CD4-positive, alpha-beta T cell treated with Interleukin-17A for 1 hour (primary cell): ENCODE measurements at places on chromosomes 7 and 10.

GRCh38 chr10:89421018-89421476, 6.7 kb downstream of the IFIT5 start:
- DNase-seq = no peak

DNA sequence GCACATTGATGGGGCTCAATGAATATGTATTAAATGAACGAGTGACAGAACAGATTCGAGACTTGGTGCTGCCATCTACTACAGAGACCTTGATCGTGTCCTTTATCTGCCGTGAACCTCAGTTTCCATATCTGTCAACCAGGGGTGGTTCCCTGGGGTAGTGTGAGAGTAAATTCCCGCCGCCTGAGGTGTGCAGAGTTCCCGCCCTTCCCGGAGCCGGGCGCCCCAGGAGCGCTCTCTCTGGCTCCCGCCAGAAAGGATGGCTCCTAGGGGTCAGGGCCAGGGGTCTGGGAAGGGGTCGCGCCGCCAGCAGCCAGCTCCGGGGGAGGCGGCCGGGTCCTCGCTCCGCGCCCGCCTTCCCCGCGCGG, 333 bp upstream of the PLCE1 start:
- no peak for DNase-seq

GRCh38 chr10:26807532-26807931, 53.2 kb downstream of the ABI1 start:
- no peak for DNase-seq

DNA sequence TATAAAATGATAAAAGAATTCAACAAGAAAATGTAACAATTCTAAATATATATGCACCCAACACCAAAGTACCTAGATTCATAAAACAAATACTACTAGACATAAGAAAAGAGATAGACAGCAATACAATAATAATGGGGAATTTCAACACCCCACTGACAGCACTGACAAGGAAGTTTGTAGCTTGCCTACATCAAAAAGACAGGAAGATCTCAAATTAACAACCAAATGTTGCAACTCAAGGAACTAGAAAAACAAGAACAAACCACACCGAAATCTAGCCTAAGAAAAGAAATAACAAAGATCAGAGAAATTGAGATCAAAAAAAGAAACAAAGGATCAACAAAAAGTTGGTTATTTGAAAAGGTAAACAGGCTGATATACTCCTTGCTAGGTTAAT, 36.5 kb upstream of the TNKS2 start:
- DNase-seq = no peak

GRCh38 chr10:101182936-101183335, 46.3 kb downstream of the LBX1 start:
- DNase-seq = no peak

- DNase-seq = peak; percentile 25
These were observed 104.1 kb downstream of the ZNF467 start for GRCh38 chr7:149669121-149669818.

DNA sequence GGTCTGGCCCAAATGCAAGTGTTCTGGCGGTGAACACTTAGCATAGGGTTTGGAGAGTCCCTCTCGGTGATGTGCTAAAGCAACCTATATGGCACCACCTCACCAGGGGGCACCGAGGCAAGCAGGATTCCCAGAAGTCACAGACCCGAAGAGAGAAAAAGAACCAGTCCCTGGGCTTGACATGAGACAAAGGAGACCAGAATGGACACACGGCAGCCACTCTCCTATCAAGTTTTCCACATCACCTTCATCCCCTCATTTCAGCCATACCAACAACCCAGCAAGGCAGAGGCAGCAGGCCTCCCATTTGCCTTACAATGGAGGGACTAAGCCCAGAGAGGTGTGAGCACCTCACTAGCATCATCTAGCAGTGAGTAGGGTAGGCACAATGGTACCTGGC, 19.7 kb downstream of the GPRIN2 start:
- DNase-seq = no peak

GRCh38 chr7:89023877-89024276, 228.3 kb upstream of the TEX47 start:
- no peak for DNase-seq

DNA sequence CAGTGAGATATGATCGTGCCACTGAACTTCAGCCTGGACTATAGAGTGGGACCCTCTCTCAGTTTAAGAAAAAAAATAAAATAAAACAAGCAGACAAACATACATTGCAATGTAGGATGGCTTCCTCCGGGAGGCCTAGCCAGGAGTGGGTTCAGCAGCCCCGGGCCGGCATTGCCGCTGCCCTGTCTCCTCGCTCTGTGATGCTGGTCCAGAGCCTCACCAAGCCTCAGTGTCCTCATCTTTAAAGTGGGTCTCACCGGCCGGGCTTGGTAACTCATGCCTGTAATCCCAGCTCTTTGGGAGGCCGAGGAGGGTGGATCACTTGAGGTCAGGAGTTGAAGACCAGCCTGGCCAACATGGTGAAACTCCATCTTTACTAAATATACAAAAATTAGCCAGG, 71.6 kb downstream of the PTPRE start:
- no peak for DNase-seq
